H4 (cell line): ENCODE measurements at places on chromosomes 2 and 18.
A peak's percentile ranks its signal among the peaks of the same experiment; 100 is the strongest.

DNA sequence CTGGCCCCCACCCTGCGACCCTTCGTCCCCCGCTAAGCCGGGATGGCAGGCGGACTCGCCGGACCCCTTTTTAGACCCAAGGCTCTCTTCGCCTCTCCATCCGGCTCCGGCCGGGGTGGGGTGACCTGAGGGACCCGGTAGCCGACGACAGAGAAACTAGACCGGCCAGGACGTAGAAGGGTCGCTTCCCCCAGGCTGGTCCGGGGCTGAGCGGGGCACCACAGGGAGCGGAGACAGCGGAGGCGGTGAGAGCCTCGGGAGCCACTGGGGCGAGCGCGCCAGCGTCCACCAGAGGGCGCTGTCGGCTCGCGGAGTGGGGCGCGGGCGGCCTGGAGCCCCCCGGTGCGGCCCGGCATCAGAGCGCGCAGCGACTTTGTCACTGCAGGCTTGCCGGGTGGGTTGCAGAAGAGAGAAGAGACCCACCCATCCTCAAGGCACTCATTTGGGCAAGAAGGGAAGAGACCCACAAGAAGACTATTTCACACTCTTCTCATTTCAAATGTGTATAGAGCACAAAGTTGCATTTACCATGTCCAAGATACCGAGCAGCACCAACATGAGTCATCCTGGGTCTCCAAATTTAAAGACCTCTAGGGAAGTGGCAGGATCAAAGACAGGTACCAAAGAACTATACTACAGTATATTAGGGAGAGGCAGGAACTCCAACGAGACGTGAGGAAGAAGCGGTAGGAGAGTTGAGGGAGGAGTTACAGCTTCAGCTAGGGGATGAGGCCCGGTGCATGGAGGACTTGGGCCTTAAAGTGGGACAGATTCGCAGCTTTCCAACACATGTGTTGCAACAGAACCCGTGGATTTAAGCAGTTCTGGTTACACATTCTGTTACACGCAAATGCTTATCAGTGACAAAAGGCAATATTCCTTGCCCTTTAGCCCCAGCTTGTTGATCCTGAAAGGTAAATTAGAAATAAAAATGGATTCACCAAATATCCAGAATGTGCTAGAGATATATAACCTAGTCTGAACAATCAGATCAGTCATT, 7.6 kb upstream of the PRKCE start:
- DNase-seq: peak; percentile 24

- DNase-seq: no peak
These were observed 108.0 kb downstream of the DTNA start for GRCh38 chr18:34818064-34818463.

GRCh38 chr2:136065384-136065783, 52.6 kb downstream of the CXCR4 start:
- DNase-seq: no peak

DNA sequence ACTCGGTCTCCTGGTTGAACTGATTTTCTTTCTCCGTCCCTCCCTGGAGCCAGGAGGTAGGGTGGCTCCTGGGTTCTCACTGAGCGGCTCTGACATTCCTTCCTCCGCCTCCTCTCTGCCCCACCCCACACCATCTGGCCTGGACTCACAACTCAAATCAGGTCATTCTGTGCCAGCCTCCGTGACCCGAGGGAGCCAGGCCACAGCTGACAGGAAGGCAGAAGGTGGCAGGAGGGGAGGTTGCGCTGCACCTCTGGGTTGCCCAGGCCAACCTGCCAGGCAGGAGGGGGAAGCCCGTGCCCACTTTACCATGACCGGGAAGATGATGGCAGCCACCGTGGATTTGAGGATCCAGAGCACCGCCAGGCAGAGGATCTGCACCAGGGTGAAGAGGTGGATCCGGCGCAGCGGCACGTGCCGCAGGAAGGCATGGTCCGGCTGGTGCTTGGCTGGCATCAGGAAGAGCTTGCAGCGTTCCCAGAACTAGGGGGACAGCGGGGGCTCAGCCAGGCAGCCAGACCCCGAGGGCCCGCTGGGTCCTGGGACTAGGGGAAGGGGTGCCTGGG, 28.3 kb downstream of the MTHFD2 start:
- DNase-seq: no peak

- no peak for DNase-seq
These were observed 34.5 kb upstream of the HTR2B start for GRCh38 chr2:231159306-231159705.

DNA sequence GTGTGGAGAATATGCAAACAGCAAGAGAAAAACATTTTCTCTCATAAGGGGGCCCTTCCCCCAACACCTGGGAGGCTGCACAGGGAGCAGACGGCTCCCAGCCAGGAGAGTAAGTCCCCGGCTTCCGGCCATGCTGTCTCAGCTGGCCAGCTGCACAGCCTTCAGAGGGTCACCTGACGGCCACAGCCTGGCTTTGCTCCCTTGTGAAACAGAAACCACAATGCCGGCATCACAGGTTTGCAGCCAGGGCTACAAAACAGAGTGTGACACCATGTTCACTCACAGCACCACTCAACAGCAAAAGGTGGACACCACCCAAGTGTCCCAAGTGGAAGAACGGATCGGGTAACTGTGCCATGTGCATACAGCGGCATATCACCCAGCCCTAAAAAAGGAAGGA, 86.9 kb upstream of the GPC1 start:
- peak; percentile 60 for DNase-seq

- DNase-seq: no peak
These were observed 398.6 kb downstream of the DCDC2C start for GRCh38 chr2:4101936-4102335.

- DNase-seq: peak; percentile 61
These were observed 99.8 kb downstream of the SH3BP4 start for GRCh38 chr2:235051436-235052260.

GRCh38 chr2:236169741-236170589, 1.8 kb upstream of the GBX2 start:
- no peak for DNase-seq

DNA sequence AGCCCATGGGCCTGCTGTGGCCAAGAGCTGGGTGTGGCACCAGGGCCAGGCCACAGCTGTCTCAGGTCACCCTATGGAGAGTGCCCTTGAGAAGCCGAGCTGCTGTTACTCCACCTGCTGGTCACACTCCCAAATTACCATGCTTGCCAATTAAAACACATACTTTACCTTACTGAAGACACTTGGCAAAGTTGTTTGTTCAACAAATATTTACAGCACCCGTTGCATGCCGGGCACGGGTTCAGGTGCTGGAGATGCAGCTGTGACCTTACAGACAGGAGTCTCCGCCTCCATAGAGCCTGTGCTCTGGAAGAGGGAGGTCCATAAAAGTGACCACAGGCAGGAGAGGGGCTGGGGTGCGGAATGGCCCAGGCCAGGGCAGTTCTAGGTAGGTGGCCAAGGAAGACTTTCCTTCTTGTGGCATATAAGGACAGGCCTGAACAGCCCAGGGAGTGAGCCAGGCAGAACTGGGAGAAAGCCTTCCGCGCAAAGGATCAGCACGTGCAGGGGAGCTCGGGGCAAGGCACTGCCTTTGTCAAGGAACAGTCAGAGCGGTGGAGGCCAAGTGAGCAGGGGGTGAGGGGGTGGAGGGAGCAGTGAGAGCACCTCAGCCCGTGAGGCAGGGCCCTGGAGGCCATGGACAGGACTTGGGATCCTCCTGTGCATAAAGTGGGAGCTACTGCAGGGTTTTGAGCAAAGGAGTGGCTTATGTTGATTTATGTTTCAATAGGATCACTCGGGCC, 23.6 kb upstream of the RBM44 start:
- peak; percentile 46 for DNase-seq

- peak; percentile 3 for DNase-seq
These were observed 405.0 kb downstream of the XIRP2 start for GRCh38 chr2:167293172-167293781.

- no peak for DNase-seq
These were observed 188.2 kb downstream of the LDLRAD4 start for GRCh38 chr18:13406736-13407135.

GRCh38 chr2:25417715-25418369, 76.1 kb upstream of the DNMT3A start:
- no peak for DNase-seq

DNA sequence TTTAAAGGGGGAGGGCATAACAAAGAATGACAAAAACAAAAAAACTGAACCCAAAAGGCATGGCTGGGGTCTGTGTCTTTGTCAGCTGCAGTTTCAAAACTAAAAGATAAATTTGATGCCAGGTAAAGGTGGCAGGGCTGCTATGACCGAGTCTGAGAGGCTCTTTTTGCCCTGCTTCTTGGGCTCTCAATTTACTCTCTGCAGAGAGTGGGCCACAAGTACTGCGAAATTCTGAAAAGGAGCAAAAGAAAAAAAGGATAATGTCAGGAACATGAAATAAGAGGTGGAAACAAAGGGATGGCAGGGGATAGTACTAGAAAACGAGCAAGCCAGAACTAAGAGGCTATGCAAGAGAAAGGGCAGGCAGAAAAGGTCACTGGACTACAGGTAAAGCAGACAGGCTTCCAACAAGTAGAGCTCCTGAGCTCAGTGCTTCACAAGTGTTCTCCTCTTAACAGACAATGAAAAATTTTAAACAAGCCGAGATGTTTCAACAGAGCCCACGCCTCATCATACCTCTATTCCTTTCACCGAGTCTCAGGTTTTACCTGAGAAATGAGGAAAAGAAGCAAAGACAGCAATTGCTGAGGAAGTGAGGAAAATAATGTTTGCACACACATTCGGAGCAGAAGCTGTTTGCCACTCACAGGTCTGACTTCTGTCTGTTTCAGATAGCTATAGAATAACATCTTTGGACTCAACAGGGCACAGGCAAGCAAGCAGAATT, 7.3 kb downstream of the IRS1 start:
- DNase-seq: no peak

DNA sequence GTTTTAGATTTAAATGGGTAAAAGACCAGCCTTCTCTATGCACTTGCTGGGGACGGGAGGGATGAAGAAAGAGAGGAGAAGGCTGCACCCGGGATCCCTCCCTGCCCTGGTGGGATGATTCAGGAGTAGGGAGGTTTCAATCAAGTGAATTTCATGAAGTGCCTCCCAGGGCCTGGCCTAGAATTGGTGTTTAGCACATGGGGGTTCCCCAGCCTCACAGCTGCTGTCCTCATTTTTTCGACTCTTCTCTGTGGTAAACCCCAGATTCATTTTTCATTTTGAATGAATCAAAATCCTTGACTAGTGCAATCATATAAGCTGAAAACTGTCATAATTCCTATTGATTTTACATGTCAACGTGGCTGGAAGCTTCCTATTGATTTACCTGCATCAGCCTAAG, 81.1 kb downstream of the LPIN1 start:
- DNase-seq: no peak

DNA sequence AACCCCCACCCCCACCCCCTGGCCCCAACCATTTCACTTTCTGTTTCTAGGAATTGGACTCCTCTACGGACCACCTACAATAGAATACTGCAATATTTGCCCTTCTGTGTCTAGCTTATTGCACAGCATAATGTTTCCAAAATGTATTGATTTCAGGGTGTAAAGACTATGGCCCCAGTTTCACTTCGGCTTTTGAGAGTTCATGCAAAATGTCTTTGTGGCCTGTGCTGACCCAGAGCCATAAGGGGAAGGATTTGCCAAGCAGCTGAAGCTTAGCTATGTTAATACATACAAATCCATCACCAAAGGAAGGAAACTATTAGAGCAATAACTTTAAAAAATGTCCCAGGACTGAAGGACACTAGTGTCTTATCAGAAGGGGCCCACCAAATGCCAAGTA, 11.2 kb upstream of the ATP9B start:
- DNase-seq: no peak

GRCh38 chr2:233440314-233440713, 86.0 kb downstream of the DGKD start:
- no peak for DNase-seq

DNA sequence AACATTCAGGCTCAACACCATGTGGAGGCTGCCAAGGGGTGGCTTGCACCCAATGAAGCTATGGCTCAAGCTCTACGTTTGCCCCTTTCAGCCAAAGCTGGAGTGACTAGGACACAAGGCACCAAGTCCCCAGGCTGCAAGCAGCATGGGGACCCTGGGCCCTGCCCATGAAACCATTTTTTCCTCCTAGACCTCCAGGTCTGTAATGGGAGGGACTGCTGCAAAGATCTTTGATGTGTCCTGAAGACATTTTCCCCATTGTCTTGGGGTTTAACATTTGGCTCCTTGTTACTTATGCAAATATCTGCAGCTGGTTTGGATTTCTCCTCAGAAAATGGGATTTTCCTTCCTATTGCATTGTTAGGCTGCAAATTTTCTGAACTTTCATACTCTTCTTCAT, 51.0 kb downstream of the PDE1A start:
- no peak for DNase-seq

DNA sequence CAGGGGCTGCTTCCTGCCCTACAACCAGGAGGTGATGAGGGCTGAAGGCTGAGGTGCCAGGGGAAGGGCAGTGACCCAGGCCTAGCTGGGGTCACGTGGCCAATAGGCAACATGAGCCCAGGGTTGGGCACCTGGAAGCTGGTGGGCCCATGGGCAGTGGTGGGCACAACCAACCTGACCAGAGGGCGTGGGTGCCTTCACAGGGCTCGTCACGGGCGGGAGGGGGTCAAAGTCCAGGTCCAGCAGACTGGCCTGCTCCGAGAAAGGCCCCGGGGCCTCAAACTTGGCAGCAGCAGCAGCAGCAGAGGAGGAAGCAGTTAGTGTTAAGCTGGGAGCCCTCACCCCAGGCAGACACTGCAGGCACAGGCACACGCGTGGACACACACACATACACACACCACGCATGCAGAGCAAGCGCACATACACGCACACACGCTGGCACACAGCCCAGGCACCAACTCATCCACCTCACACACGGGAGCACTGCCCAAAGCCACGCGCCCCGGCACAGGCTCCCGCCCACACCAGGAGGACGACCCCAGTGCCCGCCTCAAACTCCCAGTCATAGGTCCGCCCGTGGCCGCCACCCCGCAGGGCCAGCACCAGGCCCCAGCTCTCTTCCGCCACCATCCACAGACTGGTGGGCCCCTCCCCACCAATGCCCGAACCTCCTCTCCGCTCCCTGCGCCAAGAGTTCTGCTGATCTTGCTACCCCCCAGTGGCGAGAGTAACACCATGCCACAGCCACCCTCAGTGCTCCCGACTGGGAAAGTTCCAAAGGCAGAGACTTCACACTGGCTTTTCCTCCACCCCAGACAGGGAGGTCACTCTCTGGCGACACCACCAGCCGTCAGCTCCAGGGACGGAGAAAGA, 53.0 kb downstream of the BIN1 start:
- no peak for DNase-seq

DNA sequence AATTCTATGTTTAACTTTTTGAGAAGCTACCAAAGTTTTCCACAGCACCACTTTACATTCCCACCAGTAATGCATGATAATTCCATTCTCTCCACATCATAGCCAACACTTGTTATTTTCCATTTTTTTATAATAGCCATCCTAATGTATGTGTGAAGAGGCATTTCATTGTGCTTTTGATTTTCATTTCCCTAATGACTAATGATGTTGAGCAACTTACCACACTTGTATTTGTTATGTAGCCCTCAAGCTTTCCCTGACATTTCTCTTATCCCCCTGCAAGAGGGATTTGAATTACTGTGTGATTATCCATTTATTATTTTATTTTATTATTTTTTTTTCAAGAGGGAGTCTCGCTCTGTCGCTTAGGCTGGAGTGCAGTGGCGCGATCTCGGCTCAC, 23.6 kb upstream of the SOS1 start:
- no peak for DNase-seq
